ENCODE measurements at places on chromosomes 1 and 21.

DNA sequence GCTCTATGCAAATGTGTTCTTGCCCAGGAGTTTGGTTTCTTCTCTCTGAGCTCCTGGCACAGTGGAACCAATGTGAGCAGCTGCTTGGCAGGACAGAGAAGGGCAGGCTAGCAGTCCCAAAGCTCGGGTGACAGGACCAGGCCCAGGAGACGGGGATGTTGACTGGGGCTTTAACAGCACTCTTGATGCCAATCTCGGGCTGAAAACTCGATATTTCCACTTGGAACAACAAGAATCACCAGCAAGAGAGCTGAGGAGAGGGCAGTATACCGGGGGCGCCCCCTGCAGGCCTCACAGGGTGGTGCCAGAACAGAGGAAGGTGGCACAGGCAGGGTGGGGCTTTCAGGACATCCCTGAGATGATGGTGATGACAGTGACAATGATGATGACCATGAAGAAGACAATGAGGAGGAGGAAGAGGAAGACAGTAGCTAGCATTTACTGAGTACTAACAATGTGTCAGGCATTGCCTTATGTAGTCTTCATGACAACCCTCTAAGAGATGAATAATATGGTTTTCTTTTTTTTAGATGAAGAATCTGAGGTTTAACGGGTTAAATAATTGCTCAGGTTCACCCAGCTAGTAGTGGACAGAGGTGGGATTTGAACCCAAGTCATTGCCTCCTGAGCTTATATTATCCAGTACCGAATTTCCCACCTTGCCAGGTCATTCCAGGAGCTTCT lies 2.7 kb upstream of the KCNJ9 start:
- peak; percentile 44 for DNase-seq

DNA sequence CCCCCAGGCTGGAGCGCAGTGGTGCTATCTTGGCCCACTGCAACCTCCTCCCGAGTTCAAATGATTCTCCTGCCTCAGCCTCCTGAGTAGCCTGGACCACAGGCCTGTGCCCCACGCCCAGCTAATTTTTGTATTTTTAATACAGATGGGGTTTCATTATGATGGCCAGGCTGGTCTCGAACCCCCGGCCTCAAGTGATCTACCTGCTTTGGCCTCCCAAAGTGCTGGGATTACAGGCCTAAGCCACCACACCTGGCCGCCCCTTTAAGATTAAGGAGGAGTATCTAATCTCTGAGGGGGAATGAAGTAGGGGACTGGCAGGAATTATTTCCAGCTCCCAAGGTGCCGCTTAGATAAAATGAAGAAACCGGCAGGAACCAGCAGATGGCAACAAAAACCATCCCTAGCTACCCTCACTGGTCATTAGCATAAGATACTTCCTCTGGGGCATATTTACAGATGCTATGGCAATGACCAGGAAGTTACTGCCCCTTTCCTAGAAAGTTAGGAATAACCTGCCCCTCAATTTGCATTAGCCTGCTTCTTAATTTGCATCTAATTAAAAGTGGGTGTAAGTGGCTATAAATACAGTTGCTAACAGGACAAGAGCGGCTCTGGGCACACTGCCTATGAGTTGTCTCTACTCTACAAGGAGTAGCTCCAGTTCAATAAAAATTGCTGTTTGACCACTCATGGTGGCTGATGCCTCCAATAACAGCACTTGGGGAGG lies 7.1 kb upstream of the NSUN4 start:
- peak; percentile 66 for DNase-seq

DNA sequence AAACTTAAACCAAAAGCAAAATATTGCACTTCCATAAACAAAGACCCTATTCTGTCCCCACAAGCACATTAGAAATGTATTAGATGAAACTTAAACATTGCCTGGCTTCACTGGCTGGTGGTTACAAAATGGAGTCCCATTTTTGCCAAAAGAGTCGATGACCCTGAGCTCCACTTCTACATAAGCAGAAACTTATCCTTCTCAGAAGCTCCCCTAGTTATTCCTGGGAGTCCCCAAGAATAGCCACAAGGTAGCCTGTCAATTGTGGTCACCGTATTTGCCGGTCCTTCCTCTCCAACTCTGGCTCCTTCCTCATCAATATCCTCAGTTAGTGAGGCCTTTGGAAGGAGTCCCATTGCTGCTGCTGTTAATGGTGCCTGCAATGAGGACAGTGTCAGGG lies 37.3 kb downstream of the CDCP2 start:
- DNase-seq: no peak

DNA sequence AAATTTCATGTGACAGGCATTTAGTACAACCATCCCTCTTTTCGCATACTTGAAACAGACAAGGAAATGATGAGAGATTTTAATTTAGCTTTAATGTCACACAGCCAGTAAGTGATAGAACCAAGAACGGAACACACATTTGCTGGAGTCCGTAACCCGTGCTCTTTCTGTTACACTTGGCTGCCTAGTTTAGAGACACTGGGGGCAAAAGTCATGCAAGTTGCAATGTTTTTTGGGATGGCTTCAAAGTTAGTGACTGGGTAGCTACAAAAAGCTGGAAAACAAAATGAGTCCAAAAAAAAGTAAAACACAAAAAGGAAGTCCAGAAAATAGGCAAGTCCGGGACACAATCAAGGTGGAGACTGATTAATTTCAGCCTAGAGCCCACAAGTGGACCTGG lies 5.9 kb downstream of the NID1 start:
- no peak for DNase-seq

GRCh38 chr1:206461602-206462455 lies 8.4 kb upstream of the IKBKE start:
- DNase-seq: peak; percentile 83

- no peak for DNase-seq
These were observed 4.0 kb downstream of the CNIH3 start for GRCh38 chr1:224620105-224620504.

- no peak for DNase-seq
These were observed 463.9 kb downstream of the OMA1 start for GRCh38 chr1:58082596-58082995.

- no peak for DNase-seq
These were observed 645 bp upstream of the TLR5 start for GRCh38 chr1:223143537-223144248.

DNA sequence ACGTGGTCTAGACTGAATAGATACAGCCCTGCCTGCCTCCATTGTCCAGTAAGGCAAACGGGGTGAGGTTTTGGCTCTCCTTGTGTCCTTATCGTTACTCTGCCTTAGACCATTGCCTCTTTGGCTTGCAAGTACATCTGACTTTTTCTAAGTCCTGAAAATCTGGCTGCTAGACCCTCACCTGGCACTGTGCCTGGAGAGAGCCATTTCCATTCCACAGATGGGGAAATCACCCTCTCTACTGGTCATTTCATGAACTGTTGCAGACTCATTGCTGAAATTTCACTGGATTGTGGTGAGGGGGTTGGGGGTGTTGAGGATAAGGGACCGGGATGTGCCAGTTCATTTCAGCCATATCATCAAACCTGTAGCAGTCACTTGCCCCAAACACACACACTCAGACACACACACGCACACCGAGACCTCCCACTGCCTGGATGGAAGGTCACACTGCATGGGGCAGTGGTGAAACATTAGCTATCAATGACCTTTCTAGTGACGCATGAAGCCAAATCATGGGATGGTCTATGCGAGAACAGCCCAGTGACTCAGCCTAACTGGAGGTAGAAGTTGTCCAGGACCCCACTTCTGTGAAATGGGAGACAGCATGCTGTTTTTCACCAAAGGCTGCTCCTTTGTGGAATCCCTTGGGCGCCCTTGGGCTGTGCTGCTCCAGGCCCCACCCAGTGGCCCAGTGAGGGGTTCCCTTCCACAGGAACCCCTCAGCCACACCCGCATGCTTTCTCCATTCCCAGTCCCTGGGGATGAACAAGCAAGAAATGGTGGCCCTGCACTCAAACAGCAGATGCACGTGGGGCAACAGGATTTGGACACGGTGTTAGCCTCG lies 34.9 kb upstream of the VASH2 start:
- DNase-seq: peak; percentile 26

DNA sequence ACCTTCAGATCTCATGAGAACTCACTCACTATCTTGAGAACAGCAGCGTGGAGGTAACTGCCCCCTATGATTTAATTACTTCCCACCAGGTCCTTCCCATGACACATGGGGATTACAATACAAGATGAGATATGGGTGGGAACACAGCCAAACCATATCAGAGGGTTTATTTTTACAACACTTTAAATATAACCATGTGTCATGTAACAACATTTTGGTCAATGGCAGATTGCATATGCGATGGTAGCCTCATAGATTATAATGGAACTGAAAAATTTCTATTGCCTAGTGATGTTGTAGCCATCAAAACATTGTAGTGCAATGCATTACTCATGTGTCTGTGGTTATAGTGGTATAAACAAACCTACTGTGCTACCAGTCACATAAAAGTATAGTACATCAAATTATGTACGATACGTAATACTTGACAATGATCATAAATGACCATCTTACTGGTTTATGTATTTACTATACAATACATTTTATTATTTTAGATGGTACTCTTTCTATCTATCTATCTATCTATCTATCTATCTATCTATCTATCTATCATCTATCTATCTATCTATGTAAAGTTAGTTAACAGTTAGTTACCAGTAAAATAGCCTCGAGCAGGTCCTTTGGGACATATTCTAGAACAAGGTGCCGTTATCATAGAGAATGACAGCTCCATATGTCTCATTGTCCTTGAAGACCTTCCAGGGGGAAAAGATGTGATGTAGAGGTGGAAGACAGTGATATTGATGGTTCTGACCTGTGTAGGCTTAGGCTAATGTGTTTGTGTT lies 12.6 kb upstream of the S100B start:
- peak; percentile 83 for DNase-seq

- DNase-seq: no peak
These were observed 15.9 kb downstream of the WNT3A start for GRCh38 chr1:228022571-228023293.

DNA sequence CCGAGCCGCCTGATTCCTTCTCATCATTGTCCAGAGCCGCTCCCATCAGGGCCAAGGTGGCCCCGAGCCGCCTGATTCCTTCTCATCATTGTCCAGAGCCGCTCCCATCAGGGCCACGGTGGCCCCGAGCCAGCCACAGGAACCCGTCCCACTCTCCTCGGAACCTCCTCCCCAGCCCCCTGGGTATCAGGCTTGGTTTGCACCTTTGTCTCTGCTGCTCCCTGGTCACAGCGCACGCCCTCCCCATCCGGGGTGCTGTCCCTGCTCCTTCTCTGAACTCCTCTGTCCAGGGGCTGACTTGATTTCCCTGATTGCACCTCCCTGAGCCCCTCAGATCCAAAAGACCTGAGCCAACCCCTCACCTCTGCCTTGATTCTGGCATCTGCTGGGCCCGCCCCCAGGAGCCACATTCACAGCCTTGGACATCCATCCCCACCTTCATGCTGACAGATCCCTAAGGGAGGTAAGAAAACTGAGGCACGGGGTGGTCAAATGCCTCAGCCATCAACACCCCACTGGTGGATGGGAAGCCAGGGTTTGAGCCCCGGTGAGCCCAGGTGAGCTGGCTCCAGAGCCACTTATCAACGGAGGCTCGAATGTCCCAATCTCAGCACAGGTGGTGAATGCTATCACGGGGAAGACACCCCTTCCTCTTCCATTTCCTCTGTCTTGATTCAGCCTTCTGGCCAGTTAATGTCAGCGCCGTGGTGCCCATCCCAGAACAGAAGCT lies 25.6 kb upstream of the COL18A1 start:
- no peak for DNase-seq

DNA sequence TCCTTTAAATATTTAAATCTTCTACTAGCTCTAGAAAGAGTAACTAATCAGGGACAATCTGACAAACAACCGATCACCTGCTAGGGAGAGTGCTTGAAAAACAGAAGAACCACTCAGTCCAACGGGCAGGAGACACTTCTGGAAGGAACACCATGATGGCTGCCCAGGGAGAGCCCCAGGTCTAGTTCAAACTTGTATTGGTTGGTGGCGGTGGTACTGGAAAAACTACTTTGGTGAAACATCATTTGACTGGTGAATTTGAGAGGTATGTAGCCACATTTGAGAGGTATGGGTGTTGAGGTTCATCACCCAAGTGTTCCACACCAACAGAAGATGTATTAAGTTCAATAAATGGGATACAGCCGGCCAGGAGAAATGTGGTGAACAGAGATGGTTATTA lies 4.8 kb upstream of the WDR47 start:
- DNase-seq: no peak

DNA sequence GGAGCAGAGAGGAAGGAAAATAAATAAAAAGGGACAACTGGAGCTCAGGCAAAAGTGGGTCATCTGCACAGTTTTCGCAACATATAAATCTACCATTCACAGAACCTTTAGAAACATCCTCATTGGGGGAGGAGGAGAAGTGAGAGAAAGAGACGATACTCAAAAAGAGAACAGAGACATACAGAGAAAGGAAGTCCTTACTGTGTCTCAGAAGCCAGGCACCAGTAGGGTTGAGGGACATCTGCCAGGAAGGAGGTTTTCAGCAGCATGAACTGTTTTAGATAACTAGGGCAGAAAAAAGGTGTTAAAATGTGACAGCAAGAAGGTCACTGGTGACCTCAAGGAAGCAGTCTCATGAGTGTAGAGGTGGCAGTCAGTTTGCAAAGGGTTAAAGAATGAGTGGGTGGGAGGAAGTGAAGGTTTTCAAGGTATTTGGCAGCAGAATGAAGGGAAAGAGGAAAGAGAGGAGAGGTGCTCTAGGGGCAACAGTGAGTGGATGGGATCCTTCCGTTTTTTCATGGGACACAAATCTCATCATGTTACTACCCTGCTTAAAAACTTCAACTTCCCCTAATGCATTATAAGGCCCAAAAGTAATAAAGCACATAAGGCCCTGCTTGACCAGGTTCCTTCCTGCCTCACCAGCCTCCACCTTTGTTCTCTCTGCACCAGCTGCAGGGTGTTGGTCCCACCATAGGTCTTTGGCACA lies 9.5 kb downstream of the JAK1 start:
- no peak for DNase-seq

DNA sequence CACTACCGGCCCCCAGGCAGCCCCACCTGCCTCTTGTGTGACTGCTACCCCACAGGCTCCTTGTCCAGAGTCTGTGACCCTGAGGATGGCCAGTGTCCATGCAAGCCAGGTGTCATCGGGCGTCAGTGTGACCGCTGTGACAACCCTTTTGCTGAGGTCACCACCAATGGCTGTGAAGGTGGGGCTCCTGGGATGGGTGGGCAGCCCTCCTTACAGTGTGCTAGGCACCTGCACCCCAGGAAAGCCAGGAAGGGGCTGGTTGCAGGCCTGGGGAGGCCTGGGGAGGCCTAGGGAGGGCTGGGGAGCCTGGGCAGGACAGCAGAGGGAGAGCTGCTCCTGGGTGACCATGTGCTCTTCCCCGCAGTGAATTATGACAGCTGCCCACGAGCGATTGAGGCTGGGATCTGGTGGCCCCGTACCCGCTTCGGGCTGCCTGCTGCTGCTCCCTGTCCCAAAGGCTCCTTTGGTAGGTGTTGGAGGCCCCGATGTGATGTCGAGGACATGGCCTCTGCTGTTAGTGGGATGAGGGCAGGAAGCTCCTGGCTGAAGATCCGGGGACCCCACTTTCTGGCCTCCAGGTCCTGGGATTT lies 16.5 kb downstream of the CELSR2 start:
- DNase-seq: no peak

DNA sequence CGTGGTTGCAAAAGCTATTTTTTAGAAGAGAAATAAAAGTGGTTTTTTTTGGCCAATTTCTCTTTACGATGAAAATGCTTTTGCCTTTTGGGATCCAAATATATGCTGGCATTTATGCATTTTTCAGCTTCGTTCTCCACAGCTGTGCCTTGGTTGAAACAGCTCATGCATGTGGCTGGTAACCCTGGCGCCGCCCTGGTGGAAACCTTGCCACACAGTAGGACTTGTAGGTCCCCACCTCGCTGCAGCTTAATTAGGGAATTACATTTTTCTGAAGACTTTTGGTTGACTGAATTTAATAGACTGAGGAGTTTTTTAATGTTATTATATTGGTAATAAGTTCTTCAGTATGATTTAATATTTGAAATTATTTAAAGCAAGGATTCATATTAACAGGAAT lies 12.7 kb upstream of the PCP4 start:
- no peak for DNase-seq
